ENCODE measurements at places on chromosomes 3 and 15. TPM values are rescaled to one million over a fixed set of nuclear protein-coding genes. Genes with fewer than 3 reads are reported as not detected.

POTEB2 gene
- total RNA-seq: not detected

LRRK1 gene
- 52.7 TPM for total RNA-seq

DNA sequence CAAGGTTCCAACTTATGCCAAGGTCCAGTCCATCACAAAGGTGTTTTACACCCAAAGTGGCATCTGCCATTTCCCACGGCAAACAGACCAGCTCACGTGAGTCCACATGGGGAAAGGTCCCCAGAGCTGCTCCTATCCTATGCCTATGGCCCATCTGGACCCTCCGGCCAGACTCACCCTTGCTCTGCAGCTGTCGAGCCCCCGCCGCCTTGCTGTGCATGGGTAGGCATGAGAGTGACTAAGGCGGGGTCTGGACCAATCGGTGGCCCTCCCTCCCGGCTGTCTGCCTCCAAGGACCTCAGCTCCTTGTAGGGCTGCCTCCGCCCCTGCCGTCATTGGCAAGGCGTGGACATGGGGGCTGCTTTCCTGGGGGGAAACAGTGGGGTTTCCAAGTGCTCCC is 26.9 kb downstream of the DNASE1L3 start:
- DNase-seq: no peak

DNA sequence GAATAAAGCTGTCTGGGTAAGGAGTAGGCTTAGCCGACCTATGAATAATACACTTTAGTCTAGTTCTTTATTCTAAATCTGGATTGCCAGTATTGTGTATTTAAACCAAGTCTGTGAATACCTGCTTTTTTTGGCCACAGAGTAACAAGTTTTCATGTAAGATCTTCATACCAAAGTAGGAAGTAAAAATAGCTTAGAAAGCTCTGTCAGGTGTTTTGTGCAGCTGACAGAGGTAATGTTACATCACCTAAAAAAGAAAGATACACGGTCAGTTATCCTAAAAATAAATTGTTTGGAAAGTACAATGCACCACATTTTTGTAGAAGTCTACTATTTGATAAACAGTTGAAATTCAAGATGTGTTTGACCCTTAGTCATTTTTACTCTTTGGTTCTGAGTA is 16.5 kb downstream of the CALML4 start:
- DNase-seq: no peak

- DNase-seq: no peak
Measured at GRCh38 chr3:185250247-185250646, 3.6 kb downstream of the EHHADH start.

DNA sequence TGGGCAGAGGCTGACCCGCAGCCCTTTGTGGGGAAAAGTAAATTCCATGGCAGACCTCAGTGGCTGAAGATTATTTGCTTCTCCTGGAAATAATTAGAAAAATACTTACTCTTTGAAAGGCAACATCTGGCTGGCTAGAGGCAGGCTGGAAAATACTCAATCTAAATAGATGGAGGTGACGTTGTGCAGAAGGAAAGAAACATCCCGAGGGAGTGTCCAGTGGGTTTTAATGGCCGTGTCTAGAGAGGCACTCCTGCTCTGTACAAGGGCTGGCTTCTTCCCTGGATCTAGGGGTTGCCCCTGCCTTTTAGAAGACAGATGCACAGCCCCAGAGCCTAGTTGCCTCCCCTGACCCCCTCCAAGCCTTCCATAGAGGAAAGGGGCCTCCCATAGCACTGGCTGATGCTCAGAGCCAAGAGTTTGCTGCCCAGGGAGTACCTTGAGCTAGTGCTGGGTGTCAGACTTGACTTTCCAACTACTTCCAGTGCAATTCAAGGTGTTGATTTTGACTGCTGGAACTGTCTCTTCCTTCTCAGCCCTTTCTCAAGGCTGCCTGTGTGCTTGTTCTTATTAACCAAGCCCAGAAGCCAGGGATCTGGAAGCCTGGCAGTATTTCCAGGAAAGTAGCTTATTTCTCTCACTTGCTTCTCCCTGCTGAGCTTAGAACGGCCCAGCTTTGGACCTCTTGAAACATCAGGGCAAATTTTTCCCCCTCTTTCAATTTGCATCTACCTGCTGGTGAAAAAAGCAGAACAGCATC is 27.4 kb downstream of the CGNL1 start:
- no peak for DNase-seq

DUOXA1 gene
- 0.67 TPM for total RNA-seq

- DNase-seq: peak; percentile 52
Measured at GRCh38 chr15:80234883-80235282, 17.1 kb downstream of the CTXND1 start.

DNA sequence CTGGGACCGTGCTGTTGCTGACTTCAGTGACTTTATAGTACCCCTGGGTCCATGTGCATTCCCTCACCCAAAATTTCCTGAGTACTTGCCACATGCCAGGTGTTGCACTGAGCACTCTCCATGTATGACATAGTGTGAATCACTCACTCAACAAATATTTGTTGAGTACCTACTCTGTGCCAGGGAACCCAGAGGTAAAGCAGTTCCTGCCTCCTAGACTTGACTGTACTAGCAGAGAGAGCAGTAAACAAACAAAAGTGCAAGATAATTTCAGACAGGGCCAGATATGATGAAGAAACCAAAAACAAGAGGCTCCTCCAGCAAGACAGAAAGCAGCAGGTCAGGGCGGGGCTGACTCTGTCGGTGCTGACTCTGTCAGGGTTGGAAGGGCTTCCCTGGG is 12.2 kb downstream of the TGM4 start:
- DNase-seq: no peak

GRCh38 chr3:139325551-139325950 is 18.3 kb upstream of the MRPS22 start:
- no peak for DNase-seq

MYLK gene
- 240 TPM for total RNA-seq

DNA sequence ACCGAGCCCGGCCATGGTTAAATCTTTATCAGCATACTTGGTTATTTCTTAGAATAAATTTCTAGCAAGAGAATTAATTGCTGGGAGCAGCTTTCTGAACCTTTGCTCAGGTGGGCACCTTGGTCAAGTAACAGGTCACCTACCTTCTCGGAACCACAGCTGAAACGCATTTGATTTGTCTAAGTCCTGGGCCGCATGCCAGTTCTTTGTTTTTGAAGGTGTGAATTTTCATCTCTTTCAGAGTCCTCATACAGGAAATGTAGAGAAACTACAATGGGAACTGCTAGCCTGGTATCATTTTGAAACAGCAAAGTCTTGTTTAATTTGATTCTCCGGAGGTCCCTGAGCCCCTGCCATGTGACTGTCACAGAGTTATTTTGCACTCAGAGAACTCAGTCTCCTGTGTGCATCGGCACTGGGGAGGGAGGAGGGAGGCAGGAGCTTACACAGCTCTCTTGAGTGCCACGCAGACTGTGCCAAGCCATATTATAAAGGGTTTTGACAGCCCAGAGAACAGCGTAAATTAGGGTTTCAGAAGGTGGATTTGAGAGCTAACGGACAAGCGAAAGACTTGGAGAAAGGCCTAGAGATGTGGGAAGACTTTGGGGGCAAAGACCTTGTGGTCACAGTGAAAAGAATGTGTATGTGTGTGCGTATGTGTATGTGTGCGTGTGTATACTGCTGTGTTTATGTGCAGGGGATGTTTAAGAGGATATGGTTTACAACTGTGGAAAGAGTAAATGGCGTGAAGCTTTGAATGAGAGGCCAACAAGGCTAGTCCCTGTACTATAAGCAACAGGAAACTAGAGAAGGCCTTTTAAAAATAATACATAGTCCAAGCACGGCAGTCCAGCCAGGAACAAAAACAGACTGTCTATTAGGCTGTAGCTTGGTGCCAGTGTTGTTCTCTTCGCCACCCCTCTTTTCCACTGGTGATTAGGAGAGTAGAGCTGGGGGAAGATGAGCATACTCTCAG is 61.8 kb upstream of the ATP13A3 start:
- DNase-seq: no peak

- no peak for DNase-seq
Measured at GRCh38 chr15:53693729-53694475, 65.6 kb downstream of the WDR72 start.

C3orf70 gene
- total RNA-seq: 15.6 TPM

DNA sequence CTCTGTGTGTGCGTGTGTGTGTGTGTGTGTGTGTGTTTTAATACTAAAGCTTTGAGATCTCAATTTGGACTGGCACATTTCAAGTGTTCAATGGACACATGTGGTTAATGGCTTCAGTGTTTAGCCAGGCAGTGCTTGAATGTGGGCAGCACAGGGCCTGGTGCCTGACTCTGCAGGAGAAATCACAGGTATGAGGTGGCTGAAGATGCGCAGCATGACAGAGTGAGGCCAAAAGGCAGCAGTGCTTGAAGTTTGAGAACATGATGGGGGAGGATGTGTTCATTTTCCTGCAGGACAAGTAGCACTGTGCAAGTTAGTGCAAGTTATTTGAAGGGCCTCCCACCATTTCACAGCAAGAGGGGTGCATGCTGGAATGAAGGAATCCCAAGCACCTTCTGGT is 620.5 kb upstream of the TBL1XR1 start:
- DNase-seq: no peak

DNA sequence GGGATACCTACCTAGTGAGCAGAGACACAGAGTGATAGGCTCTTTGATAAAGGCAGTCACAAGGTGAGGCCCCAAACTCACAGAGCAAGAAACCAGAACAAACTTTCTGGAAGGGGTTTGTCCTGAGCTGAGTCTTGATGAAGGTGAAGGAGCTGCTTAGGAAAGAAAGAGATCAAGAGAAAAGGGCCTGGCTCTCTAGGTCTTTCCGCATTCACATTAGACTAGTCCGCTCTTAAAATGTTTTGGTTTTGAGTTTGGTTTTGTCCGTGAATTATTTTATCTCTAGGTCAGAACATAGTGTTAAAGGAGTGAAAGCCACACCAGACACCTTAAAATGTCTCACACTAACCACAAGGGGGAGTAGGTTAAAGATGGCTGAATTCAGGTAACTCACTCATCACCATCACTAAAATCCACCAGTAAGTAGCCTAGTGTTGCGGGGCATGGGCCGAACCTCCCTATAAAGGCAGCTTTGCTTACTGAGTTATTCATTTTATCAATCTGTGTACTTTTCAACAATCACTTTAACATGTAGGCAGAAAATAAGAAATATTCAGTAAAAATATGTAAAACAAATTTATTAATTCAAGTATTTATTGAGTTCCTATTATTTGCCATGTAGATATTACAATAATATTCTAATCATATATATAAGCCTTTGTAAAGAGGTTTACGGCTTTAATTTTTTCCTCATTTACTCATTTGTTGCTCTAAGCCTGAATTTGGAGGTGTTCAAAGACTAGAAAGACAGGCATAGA is 121.5 kb upstream of the TSC22D2 start:
- DNase-seq: no peak

- DNase-seq: no peak
Measured at GRCh38 chr3:71358243-71358642, 225.3 kb downstream of the FOXP1 start.

GRCh38 chr15:98484914-98485313 is 163.4 kb upstream of the IGF1R start:
- no peak for DNase-seq

DNA sequence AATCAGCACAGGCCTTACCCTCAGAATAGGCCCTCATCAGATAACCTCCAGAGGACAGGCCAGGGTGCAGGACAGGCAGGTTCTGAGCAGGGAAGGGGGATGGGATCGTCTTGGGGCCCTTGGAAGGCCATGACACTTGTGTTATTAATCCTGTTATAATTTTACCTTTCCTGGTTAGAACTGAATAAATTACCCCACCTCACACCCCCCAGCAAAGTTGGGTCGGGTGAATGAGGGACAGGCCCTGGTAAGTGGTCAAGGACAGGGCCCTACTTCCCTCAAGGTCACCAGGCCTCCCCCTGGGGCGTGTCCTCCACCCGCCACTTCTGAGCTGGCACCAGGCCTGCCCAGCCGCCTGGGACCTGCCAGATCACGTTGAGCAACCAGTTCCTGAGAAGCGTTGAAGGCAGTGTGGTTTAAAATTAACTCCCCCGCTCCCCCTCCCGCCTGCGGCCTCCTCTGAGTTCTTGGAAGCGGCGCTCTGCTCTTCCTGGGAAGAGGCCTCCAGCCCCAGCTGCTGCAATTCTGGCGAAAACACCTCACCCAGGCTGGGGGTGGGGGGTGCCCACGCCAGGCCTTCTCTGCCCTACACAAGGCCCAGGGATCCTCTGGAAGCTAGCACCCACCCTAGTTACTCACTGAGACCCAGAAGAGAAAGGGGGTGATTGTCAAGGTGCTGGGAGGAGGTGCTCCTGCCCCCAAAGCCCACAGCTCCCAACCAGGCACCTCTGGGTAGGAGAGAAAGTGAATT is 10.6 kb downstream of the CISH start:
- peak; percentile 98 for DNase-seq

GOLGA8S gene
- 0.17 TPM for total RNA-seq

DNA sequence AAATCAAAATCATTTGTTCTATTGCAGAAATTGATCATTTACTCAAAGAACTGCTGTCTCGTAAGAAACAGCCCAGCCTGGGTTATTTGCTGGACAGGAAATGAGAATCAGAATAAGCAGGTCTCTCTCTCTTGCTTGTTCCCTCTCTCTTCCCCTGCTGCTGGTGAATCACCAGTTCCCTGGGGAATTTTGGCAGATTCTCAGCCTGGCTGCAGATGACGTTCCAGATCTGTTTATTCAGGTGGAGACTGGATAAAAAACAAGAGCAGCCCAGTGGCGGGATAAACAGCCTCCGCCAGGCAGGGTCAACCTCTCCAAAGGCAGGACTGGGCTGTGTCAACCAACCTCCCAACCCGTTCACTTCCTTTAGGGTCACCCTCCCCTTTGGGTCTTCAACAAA is 72.1 kb downstream of the LRIG1 start:
- no peak for DNase-seq

DNA sequence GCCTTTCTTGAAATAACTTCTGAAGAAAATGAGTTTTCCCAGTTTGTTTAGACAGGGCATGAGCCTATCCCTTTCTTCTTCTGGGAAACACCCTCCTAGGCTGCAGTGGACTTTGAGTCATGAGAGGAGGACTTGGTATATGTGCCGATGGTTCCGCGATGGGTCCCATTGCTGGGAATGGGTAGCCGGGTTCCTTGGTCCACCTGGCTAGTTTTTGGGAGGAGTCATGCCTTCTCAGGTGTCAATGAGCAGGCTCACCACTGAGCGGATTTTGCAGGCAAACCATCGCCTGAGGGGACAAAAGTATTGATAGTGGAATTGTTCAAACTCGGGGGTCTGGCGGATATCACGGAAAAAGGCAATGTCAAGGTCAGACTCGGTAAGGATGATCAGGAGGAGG is 46.8 kb downstream of the WDR76 start:
- no peak for DNase-seq

HACL1 gene
- 16.5 TPM for total RNA-seq

GRCh38 chr3:42868841-42869240 is 6.8 kb downstream of the CYP8B1 start:
- no peak for DNase-seq

DNA sequence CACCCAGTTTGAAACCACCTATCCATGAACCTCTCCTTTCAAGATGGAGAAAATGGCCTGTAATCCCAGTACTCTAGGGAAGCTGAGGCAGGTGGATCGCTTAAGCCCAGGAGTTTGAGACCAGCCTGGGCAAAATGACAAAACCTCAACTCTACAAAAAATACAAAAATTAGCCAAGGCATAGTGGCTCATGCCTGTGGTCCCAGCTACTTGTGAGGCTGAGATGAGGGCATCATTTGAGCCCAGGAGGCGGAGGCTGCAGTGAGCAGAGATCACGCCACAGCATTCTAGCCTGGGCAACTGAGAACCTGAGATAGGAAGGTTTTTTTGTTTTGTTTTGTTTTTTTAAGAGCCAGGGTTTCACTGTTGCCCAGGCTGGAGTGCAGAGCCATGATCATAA is 5.4 kb downstream of the TKT start:
- DNase-seq: no peak

TMEM42 gene
- total RNA-seq: 9.2 TPM

- DNase-seq: no peak
Measured at GRCh38 chr15:79194386-79194785, 88.1 kb upstream of the ANKRD34C start.

SQOR gene
- total RNA-seq: 303 TPM

DUOX1 gene
- total RNA-seq: 0.56 TPM

Measured in left colon (tissue), 2 donors.